ENCODE measurements at places on chromosomes 12 and 14. TPM values are rescaled to one million over a fixed set of nuclear protein-coding genes. Genes with fewer than 3 reads are reported as not detected.

DNA sequence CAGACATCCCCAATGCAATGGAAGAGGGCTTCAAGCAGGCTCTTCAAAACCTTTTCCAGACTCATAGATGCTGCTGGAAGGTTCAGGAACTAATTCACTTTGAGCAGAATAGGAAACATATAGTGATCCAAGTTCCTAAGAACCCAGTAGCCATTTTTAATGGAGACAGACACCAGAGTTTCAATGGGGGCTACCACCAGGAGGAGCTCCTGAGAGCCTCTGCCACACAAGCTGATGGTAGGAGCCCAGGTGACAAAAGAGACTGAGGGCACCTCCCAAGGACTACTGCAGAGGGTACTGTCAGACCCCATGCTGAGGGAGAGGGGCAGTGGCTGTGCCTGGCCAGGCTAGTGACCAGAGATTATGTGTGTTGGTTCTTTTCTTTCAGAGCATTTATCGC, 45.9 kb downstream of the IFNG start:
- no peak for DNase-seq

DNA sequence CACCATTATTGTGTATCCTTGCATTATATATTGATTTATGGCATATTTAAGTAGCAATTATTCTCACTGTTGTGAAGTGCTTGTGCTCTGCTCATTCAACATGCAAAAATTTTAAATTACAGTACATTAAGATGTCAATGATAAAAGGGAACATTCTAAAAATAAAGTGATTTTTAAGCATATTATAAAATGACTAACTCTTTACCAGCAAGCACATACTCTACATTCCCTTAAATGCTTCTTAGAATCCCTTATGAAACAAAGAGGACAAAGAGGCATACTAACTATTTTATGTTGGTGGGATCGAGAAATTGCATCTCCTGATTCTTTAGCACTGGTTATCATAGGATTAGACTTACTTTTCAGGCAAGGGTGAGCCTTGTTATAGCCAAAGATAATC, 46.6 kb upstream of the ZDHHC17 start:
- DNase-seq: no peak

DNA sequence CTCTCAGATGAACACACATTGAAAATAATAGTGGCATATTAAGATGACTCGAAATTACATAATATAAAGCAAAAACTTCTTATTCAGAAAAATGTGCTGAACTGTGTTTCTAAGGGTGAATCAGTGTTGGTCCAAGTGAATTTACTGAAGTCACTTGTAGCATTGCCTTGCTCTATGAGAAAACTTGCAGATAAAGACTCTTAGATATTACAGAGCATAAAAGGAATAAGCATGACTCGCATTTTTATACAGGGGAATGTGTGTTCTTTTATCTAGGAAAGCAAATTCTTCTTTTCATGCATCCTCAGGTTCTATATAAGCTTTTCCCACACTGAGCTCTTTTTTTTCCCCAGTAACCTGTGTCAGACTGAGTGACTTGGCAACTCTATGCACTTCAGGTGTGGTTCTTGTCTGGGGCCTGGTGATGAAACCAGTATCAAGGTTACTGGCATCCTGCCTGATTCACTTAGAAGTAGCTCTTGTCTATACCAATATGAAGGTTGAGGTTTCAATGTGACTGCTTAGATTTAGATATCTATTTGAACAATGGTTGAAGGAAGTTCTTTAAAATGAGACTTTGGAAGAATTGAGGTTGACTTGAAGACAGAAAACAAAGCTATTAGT, 76.1 kb downstream of the OTOGL start:
- no peak for DNase-seq

Gene PRB2
- polyA plus RNA-seq: not detected

DNA sequence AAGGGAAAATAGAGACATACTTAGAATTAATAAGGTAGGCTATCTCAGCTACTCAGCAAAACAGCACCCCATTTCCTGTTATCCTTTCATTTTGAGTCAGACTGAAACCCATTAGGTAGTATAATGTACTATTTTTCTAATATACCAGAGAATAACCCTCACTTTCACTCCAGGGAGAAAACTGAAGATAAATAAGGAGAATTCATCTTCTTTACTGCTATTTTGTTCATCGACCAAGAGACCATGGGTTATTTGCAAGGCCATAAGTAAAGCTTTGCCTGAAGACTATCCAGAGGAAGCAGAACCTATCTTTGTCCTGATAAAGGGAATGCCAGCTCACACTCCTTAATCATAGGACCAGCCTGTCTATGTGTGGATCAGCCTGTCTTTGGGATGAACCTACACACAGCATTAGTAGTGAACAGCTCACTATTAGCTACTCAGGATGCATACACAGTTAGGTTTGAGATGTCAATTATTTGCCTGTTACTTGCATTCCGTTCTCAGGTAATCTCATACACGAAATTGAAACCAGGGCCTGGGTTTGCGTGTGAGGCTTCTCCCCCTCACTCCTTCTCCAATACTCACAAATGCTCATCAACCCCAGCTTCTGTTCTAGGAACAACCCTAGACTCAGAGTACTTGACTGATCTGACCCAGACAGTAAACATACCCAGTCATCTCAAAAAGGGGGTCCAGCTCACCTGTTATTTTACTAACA, 124.4 kb downstream of the DAD1 start:
- DNase-seq: no peak

- no peak for DNase-seq
These were observed 44.5 kb downstream of the FOXA1 start for GRCh38 chr14:37550511-37550910.

DNA sequence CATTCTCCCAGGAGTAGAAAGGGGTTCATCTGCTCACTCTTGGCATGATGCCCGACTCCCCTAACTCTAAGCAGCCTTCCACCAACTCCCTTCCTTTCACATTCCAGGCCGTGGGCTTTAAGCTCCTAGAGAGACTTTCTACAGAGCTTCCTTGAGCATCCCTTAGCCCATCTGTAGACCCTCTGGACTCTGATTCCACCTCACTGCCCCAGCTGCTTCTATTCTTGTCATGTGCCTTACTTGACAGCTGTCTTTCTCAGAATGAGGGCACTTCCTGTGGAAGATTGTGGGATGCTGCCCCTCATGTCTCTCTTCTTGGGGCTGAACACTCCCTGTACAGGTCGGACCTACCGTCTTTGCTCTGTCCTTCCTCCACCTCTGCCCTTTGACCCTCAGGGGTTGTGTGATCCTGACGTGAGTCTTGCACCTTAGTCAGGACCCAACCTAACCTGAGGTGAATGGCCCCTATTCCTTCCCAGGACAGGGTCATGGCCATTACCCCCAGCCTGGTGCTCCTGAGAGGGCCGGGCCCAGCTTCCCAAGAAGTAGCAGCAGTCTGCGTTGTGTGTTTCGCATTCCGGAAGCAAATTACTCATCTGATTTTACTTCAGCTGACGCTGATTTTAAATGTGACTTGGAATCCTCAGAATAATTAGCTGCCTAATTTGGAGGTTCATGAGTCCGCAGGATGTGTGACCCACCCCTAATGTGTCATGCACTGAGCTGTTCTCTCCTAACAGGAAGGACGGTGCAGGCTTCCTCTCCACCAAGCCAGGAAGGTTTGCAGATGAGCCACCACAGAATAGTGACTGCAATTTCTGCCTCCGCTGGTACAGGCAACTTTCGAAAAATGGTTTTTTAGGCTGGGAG, 2.7 kb upstream of the GALNT6 start:
- DNase-seq: no peak

GRCh38 chr14:93033084-93033982, 82.4 kb downstream of the ITPK1 start:
- DNase-seq: no peak

DNA sequence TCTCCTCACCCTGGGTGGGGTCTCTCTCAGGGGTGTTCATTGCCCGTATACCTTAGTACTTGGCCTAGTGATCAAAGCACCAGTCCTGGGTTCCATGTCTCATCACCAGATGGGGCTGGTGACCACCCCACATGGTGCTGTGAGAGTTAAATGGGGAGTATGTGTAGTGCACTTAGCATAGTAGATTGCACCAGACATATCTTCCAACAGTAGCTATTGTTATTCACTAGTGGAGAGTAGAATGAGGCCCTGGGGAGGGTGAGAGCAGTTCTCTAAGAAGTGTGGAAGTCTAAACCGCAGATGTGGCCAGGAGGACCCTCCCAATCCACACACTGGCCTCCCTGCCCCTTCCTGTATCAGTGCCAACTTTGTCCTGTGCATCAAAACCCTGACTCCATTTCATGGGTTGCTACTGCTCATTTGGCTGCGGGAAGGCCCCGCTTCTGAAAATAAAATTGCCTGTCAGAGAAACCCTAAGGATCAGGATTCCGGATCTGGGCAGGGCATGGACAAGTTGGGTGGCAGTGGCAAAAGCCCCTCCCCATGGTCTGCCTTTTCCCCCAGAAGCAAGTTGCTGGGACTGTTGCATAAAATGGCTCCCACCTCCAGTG, 4.4 kb downstream of the CD9 start:
- DNase-seq: no peak

DNA sequence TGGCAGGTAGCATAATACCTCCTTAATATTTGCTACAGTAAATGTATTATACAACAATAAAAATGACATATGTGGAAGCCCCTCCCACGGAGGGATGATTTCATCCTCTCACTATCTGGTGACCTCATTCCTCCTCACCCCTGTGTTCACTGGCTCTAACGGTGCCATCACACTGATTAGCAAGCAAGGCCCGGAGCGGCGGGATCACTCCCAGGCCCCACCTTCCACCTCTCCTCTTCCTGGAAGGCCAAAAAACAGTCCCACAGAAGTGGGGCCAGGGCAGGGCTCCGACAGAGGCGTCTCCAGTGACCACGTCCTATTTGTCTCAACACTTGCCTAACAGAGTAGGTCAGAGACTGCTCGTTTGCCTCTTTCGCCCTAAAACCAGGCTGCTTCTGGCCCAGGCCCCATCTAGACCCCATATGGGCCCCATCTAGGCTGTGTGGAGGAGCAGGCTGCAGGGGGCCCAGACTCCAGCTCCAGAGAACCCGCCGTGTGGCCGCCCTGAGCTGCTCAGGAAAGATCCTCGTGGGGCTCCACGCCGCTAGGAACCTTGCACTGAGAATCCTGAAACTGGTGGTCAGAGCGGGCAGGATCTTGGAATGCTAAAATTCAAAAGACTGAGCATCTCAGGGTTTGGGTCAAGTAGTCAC, 3.7 kb downstream of the SELPLG start:
- DNase-seq: peak; percentile 86

Gene ZC3H14
- polyA plus RNA-seq: 75.3 TPM

GRCh38 chr14:24072881-24073877, 1.8 kb downstream of the CPNE6 start:
- no peak for DNase-seq

DNA sequence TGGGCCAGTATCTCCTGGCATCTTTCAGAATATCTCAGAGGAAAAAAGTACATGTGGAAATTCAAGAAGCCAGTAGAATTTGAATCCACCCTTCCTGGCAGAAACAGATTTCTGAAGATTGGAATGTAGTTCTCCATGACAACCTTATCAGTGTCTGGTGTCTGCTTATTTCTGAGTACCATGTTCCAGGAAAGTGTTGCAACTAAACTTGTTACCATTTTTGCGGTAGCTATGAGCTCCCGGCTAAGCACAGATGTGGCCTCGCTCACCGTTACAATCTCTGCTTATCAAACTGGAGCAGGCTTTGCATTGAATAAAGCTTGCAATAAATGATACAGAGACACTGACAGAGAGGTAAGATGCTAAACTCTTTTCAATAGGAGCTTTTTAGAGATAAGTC, 13.0 kb upstream of the ITPR2 start:
- no peak for DNase-seq

Gene PCBP2
- polyA plus RNA-seq: 1,047 TPM

Gene AACS
- polyA plus RNA-seq: 31.1 TPM

DNA sequence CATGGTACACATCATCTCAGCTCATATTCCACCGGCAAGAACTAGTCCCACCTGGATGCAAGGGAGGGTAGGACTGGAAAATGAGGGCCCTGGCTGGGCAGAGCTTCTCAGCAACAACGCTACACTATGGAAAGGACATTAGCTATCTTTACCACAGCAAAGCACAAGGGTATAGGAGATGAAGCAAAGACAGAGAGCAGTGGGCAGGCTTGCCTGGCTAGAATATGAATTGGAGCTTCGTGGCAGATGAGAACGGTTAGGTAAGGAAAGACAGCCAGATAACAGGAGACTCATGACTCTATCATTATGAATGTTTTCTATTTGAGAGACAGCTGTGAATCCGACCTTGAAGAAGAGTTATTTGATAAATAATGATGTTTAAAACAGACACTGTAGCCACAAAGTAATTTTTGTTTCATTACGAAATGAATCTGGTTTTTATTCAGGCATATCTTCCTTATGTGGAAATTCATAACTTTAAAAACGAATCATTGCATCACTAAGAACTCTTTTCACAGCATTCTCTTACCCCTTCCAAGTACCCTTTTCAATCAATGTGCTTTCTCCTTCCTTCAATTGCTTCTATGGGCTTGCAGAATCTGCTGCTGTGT, 59.1 kb upstream of the PCED1B start:
- DNase-seq: no peak

- no peak for DNase-seq
These were observed 3.2 kb downstream of the CATSPERB start for GRCh38 chr14:91728616-91729183.

GRCh38 chr12:132282950-132283771, 46.2 kb downstream of the GALNT9 start:
- DNase-seq: no peak

DNA sequence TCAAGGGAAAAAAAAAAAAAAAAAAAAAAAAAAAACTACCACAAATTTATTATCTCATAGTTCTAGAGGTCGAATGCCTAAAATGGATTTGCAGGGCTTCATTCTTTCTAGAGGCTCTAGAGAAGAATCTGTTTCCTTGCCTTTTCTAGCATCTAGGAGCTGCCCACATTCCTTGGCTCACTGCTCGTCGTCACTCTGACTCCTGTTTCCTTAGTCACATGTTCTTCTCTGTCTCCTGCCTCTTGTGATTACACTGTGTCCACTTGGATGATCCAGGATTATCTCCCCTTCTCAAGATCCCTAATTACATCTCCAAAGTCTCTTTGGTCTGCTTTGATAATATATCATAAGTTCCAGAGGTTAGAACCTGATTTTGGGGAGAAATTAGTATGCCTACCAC, 88.7 kb downstream of the HECTD1 start:
- no peak for DNase-seq

Gene MOAP1
- 35.3 TPM for polyA plus RNA-seq

GRCh38 chr12:123846340-123846739, 84.2 kb downstream of the DNAH10 start:
- DNase-seq: no peak

Gene CCDC196
- polyA plus RNA-seq: 0.18 TPM

Gene NRIP2
- 7.1 TPM for polyA plus RNA-seq

DNA sequence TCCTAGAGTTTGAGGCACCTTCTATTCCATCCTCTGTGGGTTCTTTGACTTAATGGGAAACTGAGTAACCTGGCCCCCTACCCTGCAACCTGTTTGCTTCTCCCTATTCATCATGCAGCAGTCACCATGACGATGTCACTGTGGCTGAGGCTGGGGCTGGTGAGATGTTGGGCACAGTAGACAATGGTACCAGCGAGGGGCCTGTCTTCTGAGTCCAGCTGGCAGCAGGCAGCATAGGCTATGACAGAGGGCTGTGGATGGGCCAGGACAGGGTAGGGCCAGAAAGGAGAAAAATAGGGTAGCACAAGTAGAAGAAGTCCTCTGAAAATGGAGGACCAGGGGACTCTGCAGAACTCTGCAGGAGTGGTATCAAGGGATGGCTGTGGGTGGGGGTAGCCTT, 2.0 kb downstream of the CIROP start:
- DNase-seq: no peak

GRCh38 chr12:64480148-64480547, 28.2 kb downstream of the TBK1 start:
- no peak for DNase-seq

Measured in left lung (tissue), 14 donors.